ENCODE measurements at places on chromosomes 7 and 10. TPM values are rescaled to one million over a fixed set of nuclear protein-coding genes. Genes with fewer than 3 reads are reported as not detected.

Gene CRYGN
- total RNA-seq, result not detected

Gene SEMA3D
- not detected for total RNA-seq

Gene COL1A2
- total RNA-seq, result 0.06 TPM

Gene ARL3
- total RNA-seq, result 5.0 TPM

Gene DIP2C
- 2.0 TPM for total RNA-seq

Gene ANKRD61
- 0.22 TPM for total RNA-seq

Gene NEUROD6
- total RNA-seq, result not detected

Gene FKBP9
- total RNA-seq, result 0.33 TPM

Gene IL2RA
- total RNA-seq, result 124 TPM

Gene ANKRD2
- total RNA-seq, result not detected

Gene NEURL1
- 1.1 TPM for total RNA-seq

Gene ERVW-1
- total RNA-seq, result not detected

Gene CLDN3
- total RNA-seq, result not detected

Measured in activated CD4-positive, alpha-beta T cell treated with anti-CD3 and anti-CD28 coated beads, Interleukin-2, amount 10 ng/mL, durations not matched to agents 7 days and 5 days (primary cell).